Placental pericyte (primary cell): ENCODE measurements at places on chromosomes 4 and X. TPM values are rescaled to one million over a fixed set of nuclear protein-coding genes. Genes with fewer than 3 reads are reported as not detected.

Gene GABRQ
- not detected in 2 replicates for total RNA-seq

Gene GABRG1
- total RNA-seq, result not detected in 2 replicates

Gene MAOA
- 0.44 and 1.0 TPM in 2 replicates for total RNA-seq

Gene SERPINA7
- total RNA-seq, result not detected in 2 replicates

Gene FGFBP2
- not detected in 2 replicates for total RNA-seq

Gene SULT1B1
- total RNA-seq, result not detected in 2 replicates

Gene GPR82
- total RNA-seq, result not detected in 2 replicates

Gene IL13RA2
- 13.0 and 27.8 TPM in 2 replicates for total RNA-seq

Gene C4orf51
- total RNA-seq, result not detected in 2 replicates

Gene FMR1NB
- not detected in 2 replicates for total RNA-seq

Gene FAM114A1
- total RNA-seq, result 319 and 352 TPM in 2 replicates

Gene CSAG1
- total RNA-seq, result not detected in 2 replicates

Gene TCEAL6
- not detected in 2 replicates for total RNA-seq

Gene FGD1
- total RNA-seq, result 8.3 and 15.7 TPM in 2 replicates
